ENCODE measurements at places on chromosomes 3 and 15.

DNA sequence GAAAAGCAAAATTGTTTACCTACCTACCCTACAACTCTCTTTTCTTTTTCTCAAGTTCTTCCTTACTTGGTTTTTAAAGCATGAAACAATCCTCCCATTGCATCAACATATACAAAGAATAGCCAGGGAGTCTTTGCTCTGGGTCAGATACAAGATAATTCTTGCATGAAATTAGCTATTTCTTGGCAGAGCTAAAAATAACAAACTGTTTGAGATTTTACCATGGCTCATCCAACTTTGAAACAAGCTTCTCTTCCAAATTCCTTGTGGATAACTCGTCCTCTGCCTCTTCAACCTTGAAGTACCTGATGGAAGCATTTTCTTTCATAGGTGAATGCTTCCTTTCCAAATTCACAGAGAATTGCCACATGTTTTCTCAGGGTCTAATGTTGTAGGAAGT, 9.2 kb upstream of the CBLB start:
- DNase-seq, result no peak

- no peak for DNase-seq
Observed at GRCh38 chr3:15229262-15229661, 23.2 kb downstream of the CAPN7 start.

GRCh38 chr3:82462977-82463376, 701.5 kb upstream of the GBE1 start:
- no peak for DNase-seq

DNA sequence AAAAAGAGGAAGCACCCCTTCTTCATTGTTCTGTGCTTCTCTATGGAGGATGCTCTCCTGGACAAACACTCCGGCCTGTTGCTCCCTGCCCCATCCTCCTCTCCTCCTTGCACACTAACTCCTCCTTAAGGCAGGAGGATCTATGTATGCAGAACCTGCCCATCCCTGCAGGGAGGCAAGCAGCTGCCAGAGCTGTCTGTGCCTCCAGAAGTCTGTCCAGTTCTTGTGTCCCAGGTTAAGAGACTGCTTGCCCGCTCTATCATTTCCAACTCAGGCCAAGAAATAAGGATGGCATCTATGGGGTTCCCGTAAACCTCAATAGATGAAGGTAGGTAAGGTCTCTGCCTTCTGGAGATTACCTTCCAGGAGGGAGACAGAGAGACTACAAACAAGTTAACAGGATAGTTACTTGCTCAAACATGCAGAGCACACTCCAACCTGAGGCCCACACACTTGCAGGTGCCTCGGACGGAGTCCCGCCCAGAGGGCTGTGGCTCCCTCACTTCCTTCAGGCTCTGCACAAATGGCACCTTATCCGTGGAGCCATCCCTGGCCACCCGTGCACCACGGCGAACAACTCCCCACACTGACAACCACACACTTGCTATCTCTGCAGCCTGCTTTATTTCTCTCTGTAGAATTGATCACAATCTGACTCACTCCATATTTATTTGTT, 6.9 kb downstream of the XXYLT1 start:
- DNase-seq, result no peak

- no peak for DNase-seq
Observed at GRCh38 chr3:195172039-195172684, 98.8 kb downstream of the XXYLT1 start.

DNA sequence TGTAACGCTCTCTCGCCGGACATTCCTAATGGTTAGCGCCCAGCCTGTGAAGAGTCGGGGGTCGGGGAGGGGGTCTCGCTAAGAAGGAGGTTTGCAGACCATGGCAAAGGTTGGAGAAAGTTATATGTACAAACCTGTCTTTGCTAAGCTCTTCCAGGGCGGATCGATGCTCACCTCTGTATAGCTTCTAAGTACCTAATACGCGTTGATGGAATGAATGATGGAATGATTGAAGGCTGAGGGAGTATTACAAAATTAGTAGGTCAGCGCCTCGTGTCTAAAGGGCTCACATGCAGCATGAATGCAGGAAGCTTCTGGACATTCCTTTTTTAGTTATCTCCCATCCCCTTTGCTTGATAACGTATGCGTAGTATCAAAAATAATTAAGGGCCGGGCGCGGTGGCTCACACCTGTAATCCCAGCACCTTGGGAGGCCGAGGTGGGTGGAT, 305 bp upstream of the KPNA1 start:
- DNase-seq, result no peak

- DNase-seq, result no peak
Observed at GRCh38 chr3:31848911-31849310, 132.2 kb downstream of the OSBPL10 start.

GRCh38 chr3:118495206-118495605, 539.4 kb downstream of the IGSF11 start:
- DNase-seq, result no peak

DNA sequence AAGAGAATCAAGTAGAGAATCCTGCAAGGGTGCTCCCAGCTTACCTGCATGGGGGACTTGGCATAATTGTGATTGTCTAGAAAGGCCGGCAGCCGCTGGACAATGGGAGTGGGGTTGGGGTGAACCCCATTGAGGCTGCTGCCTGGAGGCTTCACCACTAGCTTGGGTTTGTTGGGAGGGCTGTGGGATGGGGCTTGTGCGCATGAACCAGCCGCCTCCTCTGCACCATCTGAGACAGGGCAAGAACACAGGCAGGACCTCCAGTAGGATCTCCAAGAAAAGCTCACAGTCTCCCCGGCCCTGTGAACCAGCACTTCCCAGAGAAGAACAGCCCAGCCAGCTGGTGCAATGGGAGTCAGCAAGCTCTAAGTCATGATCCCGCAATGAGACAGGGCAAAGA, 39.8 kb downstream of the SEMA3G start:
- no peak for DNase-seq

GRCh38 chr3:180910823-180911222, 1.6 kb upstream of the FXR1 start:
- DNase-seq, result no peak

- DNase-seq, result no peak
Observed at GRCh38 chr3:149449799-149450198, 24.7 kb upstream of the TM4SF4 start.

- DNase-seq, result no peak
Observed at GRCh38 chr3:143188881-143189280, 69.3 kb downstream of the CHST2 start.

DNA sequence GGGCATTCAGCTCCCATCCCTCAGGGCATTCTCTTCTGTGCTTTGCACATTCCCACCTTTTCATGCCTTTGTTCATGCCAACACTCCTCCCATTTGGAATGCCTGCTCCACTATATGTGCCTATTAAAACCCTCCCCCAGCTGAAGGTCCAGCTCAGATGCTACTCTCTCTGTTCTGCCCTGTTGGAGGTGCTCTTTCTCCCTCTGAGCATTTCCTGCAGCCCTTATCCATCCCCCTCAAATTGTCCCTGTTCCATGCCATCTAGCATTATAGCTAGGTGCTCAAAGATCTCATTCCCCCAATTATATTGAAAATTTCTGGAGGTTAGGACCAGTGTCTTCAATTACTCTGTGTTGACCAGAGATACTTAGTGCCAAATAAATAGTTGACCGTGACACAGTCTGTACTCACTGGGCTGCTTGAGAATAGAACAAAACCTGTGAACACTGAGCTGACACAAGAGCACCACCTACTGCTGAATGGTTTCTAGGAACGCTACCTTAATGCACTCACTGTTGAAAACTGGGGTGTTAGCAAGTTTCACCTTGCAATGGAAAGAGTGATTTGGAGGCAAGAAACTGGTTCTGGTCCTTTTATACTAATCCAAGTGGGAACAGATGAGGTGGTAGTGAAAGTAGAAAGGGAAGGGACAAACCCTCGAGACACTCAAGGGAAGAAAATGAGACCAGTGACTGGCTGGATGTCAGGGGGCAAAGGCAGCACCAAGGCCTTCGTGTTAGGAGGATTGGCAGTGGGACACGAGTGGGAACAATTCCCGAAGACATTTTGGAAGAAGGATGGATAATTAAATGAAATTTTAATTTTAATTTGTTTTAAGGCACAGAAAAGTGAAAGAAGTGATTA, 289.8 kb upstream of the ROPN1 start:
- DNase-seq, result no peak

GRCh38 chr15:51838270-51838669, 8.8 kb downstream of the TMOD3 start:
- DNase-seq, result no peak

DNA sequence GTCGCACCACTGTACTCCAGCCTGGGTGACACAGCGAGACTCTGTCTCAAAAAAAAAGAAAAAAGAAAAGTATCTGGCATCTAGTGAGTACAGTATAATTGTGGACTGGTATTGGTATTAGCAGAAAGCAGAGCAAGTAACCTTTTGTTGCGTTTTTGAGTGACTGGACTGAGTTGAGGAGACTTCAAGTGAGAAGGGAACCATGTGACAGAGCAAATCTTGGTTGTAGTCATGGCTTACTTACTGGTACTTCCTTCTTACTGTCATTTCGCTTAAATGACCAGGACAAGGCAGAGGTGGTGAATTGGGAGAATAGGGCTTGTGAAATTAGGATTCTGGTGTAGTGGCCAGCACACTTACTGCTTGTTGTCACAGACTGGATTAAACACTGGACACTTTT, 20.6 kb downstream of the RTF1 start:
- DNase-seq, result no peak

GRCh38 chr3:46316206-46316605, 37.7 kb upstream of the CCR2 start:
- no peak for DNase-seq

DNA sequence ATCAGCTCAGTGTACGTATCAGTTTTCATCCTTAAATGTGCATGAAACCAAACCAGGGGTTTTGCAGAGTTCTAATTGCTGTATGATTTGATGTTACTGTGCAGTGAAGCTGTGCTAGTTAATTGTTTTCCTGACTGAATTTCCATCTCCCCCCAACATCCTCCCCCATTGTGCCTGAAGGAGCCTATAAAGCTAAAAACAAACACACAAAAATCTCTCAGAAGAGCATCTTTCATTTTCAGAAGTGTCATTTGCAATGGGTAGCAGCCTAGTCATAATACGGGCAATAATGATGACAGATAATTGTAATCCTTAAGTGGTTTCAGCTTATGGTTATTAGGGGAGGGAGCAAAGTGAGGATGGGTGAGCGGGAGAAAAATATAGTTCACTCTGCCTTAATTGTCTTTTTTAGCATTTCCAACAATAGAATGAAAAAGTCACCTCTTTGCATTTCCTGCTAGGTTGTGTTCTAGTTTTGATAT, 207.9 kb upstream of the TBL1XR1 start:
- DNase-seq, result no peak

DNA sequence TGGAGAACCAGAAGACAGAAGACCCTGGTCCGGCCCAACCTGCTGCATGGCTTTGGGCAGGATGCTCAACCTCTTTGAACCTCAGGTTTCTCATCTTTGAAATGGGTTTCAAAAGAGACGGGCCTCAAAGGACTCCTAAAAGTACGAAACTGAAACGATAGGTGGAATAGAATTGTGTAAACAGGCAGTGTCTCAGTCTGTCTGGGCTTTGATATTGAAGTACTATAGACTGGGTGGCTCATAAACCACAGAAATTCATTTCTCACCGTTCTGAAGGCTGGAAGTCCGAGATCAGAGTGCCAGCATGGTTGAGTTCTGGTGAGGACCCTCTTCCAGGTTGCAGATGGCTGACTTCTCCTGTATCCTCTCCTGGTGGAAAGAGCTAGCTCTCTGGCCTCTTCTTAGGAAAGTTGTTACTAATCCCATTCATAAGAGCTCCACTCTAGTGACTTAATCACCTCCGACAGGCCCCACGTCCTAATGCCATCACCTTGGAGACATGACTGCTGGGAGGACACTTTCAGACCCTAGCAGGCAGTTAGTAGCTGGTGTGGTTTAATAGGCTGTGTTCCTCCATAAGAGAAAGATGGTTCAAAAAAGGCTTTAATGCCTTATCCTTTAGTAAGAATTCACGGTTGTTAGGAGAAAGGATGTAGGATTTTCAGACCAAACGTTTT, 35.7 kb downstream of the SSUH2 start:
- DNase-seq, result no peak

DNA sequence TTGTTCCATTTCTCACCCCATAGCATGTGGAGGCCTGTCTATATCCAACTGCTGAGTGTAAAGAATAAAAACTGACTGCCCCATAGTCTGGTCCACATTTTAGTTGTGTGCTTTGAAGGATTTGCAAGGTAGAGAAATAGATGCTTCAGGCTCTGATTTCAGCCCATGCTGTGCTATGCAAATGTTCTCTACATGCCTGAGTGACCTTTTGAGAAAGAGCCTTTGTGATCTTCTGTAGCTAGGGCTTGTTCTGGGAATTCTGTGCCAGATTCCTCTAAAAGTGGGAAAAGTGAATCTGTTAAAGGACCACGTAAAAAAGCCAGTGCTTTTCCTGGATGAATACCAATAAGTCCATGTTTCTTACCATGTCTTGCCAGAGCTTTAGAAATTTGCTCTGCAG, 5.2 kb downstream of the KCTD6 start:
- no peak for DNase-seq

GRCh38 chr3:4596612-4597011, 103.5 kb downstream of the ITPR1 start:
- no peak for DNase-seq

- DNase-seq, result no peak
Observed at GRCh38 chr3:24707936-24708335, 213.3 kb upstream of the THRB start.

DNA sequence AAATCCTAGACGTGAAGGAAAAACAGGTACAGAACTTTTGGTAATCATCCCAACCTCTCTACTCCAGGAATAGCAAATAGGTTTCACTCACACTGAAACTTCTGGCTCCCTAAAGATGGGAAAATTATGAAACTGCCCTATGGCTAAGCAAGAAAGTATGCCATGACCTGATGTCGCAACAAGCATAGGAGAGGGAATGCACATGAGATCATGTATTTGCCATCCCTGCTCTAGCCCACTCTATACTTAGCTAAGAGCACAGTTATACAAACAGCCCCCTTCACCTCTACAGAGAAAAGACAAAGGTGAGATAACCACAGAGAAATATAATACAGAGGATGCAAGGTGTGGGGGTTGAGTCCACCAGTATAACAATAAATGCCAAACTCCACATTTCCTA, 102.7 kb downstream of the TBC1D5 start:
- peak; percentile 65 for DNase-seq

- no peak for DNase-seq
Observed at GRCh38 chr3:48069339-48069738, 53.1 kb upstream of the MAP4 start.

DNA sequence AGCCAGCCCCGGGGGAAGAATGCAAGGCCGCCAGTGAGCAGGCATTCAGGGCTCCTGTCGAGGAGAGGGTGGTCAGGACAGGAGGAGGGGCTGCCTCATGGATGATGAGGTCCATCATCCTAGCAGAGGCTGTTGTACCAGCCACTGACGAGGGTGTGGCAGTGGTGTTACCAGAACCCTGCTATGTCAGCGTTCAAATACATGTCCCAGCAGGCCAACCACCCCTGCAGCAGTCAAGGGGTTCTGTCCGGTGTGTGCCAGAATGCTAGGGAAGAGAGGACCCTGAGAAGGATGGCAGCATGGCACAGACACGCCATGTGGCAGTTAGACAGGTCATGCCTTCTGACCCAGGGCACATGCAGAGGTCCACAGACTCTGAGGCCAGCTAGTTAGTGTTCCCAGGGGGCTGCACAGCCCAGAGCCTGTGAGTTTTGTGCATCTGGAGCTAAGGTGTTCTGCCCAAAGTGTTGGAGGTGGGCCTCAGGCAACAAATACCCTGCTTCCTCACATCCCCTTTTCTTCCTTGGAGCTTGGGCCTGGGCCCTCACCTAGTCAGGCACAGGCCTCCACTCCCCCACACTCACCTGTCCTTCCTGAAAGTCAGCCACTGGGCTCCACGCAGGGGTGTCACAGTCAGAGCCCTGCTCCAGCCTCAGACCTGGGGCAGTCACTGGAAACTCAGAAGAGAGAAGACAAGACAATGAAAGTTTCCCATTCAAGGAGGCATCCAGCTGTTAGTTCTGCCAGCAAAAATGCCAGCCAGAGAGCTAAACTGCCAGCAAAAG, 7.8 kb downstream of the PAK6 start:
- no peak for DNase-seq

Measured in AG09309 (cell line).